ENCODE measurements at places on chromosomes 12 and 14.

DNA sequence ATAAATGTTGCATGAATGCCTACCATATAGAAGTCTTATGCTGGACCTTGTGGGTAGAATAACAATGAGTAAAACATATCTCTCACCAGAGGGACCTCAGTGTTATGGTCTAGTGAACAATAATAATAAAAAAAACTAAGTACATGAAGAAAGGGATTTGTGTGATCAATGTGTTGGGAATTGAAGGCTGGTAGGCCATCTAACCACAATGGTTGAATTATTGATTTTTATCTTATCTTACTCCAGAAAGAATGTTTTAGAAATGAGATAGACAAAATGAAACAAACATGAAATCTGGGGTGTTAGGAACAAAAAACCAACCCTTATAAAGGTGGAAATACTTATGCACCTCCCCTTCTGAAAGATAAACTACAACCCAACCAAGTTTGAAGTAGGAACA lies 243.9 kb upstream of the LRIG3 start:
- no peak for DNase-seq

DNA sequence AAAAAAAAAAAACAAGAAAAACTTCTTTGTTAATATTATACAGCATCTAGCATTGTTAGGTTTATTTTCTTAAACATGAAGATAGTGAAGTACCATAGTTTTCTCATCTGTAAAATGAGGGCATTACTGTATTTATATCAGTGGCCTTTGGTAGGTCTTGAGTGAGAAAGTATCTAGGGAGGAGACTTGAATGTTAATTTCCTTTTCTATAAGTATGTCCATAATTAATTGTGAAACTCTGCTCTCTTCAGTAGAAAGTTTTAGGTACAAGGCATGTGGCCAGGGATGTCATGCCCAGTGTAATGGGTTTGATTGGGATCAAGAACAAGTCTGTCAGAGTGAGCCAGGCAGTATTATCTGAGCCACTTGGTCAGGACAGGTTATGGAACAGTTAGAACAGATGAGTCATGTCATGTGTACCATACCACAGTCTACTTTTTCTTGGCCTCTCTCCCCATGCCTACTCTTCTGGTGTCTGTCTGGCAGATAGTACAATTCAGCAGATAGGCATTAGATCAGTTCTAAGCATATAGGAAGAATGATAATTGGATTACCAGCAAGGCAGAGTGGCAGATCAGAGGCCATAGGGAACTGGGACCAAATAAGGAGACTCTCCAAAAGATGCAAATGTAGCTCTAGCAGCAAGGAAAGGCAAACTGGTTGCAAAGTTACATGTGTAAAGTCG lies 30.4 kb downstream of the FBXO34 start:
- DNase-seq, result no peak

DNA sequence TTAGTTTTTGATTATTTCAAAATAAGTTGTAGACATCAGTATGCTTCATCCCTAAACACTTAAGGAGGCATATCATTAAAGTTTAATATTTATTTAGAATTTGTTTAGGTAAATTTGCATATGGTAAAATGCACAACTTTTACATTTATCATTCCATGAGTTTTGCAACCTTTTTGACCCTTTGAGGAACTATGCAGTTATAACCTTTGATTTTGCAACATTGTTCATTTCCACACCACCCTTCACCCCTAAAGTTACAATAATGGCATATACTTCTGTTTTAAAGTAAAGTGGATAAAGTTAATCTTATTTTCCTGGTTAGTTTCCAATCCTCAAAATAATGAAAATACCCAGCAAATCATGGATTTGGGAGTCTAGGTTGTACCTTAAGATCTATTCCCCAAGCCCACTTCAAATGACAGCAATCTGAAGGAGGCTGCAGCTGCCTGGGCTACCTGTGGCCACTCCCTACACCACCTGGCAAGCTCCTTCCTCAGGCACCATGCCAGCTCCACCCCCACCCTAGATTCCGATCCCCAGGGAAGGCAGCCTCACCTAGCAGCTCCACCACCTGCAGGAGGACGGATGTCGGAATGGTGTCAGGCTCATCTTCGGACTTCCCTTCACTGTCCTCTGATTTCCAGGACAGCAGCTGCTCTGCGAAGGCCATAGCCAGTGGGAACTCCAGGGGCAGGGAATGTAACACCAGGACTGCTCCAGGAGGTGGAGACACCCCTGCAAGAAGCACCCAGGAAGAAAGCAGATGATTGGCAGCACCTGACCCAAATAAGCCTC lies 65.1 kb downstream of the TRAFD1 start:
- DNase-seq, result peak; percentile 75

- no peak for DNase-seq
These were observed 354.0 kb downstream of the NRXN3 start for GRCh38 chr14:78524196-78524595.

- no peak for DNase-seq
These were observed 24.7 kb downstream of the NGDN start for GRCh38 chr14:23494223-23494622.

DNA sequence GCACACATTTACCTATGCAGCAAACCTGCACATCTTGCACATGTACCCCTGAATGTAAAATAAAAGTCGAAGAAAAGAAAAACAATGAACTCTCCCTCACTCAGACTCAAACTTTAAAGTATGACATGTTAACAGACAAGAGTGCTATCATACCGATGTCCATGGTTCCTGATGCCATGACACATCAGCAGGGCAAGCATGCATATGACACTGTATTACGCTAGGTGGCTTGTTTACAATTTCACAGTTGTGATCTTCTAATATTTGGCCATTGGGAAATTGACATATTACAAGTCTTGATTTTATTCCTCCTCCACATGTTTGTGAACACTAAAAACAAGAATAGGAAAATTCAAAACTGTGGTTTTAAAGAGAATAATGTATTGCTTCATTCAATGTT lies 126.6 kb downstream of the ADAMTS20 start:
- DNase-seq, result no peak

Measured in NCI-H2107 (cell line).